ENCODE measurements at places on chromosomes 3 and 15.

GRCh38 chr15:63473999-63474809 is 30.2 kb upstream of the USP3 start:
- DNase-seq: peak; percentile 72

DNA sequence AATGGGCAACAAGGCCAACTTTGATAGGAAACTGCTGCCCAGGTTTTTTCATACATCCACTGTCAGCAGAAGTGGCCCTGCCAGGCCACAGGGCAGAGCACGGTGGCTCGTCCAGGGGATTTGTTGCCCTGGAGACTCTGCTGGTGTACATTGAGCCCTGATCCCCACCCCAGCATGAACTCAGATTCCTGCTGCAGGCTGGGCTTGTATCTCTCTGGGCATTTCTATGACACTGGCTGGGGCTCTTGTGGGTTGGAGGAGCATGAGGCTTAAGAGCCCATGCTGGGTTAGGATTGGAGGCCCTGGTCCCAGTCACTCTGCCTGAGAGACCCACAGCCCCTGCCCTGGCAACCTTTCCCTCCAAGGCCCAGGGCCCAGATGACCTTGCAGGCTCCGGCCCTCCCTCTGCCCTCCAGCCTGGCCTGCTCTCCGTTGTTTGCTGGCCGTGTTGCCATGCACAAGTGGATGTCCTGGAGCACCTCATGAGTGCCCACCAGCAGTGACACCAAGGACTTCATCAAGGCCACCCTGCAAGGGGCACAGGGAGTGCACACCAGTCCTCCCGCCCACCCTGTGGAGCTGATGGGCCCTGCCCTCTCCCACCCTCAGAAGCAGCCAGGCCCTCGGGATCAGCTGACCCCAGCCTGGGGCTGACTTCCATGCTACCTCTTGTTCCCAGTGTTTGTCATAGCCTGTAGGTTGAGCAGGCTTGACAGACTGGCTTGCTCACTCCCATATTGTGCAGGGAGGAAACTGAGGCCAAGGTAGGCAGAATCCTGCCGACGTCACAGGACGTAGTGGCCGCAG is 58.2 kb downstream of the ZNF445 start:
- DNase-seq: no peak

DNA sequence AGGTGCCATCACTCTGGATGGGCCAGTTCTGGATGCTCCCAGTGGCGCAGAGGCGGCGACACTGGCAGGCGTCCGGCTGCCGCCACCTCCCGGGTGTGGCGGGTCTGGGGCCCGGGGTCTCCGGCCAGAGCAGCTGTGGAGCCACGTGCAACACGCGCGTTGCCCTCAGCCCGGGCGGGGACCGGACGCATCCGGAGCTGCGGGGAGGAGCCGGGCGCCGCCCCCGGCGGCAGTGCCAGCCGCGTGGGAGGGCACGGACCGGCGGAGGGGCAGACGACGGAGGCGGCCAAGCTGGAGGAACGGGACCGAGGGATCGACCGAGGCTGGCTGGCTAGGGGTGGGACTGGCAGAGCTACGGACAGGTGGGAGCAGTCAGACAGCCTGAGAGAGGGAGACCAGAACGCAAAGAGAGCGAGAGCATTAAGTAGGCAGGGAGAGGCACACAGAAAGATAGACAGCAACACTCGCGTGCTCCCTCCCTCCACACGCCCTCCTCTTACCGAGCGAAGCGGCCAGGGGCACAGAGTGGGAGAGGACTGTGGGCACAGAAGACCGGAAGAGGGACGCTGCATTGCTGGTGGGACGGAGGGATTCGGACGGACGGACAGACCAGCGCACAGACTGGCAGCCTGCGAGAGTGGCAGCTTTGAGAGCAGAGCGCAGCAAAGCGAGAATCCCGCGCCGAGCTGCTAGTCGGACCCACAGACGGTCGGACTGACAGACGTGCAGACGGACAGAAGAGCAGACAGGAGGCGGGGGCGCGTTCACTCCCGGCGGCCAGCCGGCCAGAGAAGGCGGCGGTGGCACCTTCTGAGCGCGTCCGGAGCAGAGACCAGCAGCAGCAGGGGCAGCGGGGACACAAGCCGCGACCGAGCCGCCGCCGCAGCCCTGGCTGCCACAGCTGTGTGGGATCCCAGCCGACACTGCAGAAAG is at the start of gene ARPP21:
TSS of gene ARPP21 (plus strand) at position 272 of the 933 bp plus-strand sequence. CDS start 42,227 bp downstream, outside the sequence.
- DNase-seq: peak; percentile 3

- DNase-seq: no peak
Observed at GRCh38 chr3:42749753-42750231, 23.3 kb downstream of the CCDC13 start.

DNA sequence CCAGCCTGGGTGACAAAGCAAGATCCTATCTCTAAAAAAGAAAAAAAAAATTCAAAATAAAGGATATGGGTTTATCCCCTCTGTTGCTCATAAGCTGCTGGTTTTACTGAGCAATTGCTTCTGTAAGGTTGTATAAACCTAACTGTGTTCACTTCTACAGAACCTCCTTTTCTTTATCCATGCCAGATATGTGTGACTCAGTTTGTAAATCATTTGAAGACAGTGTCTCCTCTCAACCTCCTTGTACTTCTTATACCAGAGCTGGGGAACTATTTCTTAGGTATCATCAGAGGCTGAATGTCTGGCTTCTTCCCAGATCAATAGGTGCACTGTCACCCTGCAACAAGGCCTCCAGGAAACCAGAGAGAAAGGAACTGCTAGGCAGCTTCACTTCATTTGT is 273.8 kb downstream of the CD47 start:
- no peak for DNase-seq

DNA sequence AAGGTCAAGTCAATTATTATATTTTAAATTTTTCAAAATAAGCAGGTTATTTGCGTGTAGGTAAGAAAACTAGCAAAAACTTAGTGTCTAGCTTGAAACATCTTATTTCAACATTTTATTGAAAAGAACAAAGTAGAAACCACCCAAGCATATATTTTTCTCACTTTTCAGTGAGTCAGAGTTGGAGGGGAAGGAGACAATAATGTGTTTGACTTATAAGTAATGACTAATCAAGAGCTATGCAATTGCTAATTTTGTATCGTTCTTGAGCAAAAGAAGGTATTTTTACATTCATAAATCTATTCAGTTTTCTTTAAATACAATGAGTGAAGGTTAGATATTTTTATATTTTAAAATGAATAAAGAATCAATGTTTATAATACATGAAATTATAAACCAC is 54.4 kb upstream of the P2RY1 start:
- DNase-seq: no peak

DNA sequence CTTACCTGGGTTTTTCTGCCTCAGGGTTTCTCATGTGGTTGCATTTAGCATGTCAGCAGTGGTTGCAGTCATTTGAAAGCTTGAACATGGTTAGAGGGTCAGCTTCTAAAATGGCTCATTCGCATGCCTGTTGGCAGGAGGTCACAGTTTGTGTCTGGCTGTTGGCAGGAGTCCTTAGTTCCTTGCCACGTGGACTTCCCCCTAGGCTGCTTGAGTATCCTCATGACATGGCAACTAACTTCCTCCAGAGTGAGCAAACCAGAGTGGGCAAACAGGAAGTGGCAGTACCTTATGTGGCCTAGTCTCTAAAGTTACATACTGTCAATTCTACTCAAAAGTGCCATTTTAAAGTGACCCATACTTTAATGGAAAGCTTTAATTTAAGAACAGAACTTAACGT is 3.4 kb upstream of the UNC13C start:
- no peak for DNase-seq
